ENCODE measurements at places on chromosomes 13 and 19.
A peak's percentile ranks its signal among the peaks of the same experiment; 100 is the strongest.

- H3K36me3 ChIP-seq = no peaks in the 10 kb centered on the region
- no peaks in the 10 kb centered on the region for H3K4me1 ChIP-seq
- no peaks in the 10 kb centered on the region for H3K27me3 ChIP-seq
- no peak for ATAC-seq
- H3K27ac ChIP-seq = no peak overlapping the region
Measured at GRCh38 chr13:52894413-52894812, 46.0 kb upstream of the PCDH8 start.

DNA sequence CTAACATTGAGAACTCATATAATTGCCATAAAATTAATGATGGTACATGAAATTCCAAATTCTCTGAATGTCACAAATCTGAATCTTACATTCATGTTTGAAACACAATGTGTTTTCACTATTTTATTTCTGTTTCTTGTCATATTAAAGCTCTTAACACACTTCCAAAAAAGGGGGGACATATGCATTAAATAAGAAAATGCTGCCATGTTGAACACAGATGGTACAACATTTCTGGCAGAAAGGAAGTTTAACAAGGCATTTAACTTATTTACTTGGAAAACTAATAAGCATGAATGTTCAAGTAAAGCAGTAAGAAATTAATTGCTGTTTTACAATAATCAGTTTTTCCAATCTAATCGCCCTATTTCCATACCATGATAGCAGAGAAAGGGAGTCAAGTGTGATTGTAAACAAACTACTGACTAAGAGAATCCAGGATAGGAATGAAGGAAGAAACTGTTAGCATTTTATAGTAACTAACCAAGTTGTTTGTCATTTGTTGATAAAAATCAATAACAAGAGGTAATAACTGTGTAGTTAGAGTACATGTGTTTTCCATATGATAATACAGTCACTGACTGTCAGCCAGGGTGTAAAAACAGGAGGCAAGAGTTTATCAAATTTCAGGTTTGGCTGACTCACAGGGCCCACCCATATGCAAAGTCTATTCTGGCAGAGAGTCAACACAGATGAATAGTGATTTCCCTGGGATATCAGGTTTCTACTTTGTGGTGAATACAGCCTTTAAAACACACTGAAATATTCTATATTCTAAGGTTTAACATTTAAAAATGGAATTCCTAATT lies 5.7 kb upstream of the FOXO1 start:
- no peaks in the 10 kb centered on the region for H3K4me1 ChIP-seq
- H3K4me3 ChIP-seq = no peak overlapping the region
- no peaks in the 10 kb centered on the region for H3K36me3 ChIP-seq
- no peak for ATAC-seq
- no peaks in the 10 kb centered on the region for H3K27me3 ChIP-seq

DNA sequence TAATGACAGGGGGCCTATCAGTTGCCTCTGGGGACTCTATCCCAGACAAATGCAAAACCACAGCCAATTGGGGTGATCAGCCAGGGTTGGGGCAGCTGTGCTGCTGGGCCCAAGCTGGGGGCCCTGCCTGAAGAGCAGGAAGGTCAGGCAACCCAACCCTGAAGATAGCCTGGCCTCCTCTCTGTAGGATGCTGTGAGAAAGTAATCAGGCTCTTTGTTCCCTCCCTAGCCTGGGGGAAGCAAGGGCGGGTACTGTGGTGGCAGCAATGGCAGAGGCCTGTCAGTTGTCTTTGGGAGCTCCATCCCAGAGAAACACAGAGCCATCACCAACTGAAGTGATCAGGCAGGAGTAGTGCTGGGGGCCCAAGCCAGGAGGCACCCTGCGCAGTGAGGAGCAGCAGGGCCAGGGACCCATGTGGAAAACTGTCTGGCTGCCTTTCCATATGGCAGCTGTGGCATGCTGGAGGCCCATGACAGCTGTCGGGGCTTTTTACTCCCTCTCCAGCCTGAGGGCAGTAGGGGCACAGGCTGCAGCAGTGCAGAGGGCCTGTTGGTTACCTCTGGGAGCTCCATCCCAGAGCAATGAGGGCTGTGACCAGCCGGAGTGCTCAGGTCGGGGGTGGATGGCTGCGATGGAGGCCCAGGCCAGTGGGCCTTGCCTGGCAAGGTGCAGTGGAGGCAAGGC lies 73.6 kb upstream of the ATP12A start:
- no peaks in the 10 kb centered on the region for H3K36me3 ChIP-seq
- ATAC-seq = no peak
- H3K27me3 ChIP-seq = no peaks in the 10 kb centered on the region
- no peak overlapping the region for H3K27ac ChIP-seq

GRCh38 chr19:4088975-4089374 lies 22.3 kb upstream of the ZBTB7A start:
- ATAC-seq = peak; percentile 17
- no peak overlapping the region for H3K27ac ChIP-seq
- peaks cover 5% of the 10 kb centered on the region for H3K4me1 ChIP-seq

DNA sequence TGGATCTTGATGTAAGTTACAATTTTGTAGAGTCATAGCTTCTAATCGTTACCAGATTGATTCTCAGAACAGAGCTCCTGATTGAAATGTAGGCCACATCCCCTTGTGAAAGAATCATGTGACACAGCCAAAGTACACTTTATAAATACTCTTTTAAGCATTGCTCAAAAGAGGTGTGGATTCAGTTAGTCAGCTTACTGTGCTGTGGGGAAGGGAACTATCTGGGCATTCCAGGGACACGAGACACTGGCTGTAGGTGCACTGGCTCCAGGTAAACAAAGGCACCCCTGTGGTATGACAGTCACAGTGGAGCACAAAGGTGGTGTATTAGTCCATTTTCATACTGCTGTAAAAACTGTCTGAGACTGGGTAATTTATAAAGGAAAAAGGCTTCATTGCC lies 222.8 kb downstream of the LIG4 start:
- H3K27ac ChIP-seq = no peak overlapping the region
- ATAC-seq = no peak
- H3K4me1 ChIP-seq = no peaks in the 10 kb centered on the region
- H3K4me3 ChIP-seq = no peak overlapping the region
- H3K27me3 ChIP-seq = no peaks in the 10 kb centered on the region

GRCh38 chr19:1624458-1624857 lies 19.2 kb upstream of the UQCR11 start:
- H3K4me3 ChIP-seq = no peak overlapping the region
- no peaks in the 10 kb centered on the region for H3K4me1 ChIP-seq
- peaks cover 79% of the 10 kb centered on the region for H3K36me3 ChIP-seq
- H3K27me3 ChIP-seq = no peaks in the 10 kb centered on the region
- peak; percentile 59 for ATAC-seq

- H3K4me1 ChIP-seq = no peaks in the 10 kb centered on the region
- H3K4me3 ChIP-seq = no peak overlapping the region
- no peak overlapping the region for H3K27ac ChIP-seq
- peak; percentile 71 for ATAC-seq
Measured at GRCh38 chr13:50713523-50714248, 129.8 kb downstream of the DLEU7 start.

DNA sequence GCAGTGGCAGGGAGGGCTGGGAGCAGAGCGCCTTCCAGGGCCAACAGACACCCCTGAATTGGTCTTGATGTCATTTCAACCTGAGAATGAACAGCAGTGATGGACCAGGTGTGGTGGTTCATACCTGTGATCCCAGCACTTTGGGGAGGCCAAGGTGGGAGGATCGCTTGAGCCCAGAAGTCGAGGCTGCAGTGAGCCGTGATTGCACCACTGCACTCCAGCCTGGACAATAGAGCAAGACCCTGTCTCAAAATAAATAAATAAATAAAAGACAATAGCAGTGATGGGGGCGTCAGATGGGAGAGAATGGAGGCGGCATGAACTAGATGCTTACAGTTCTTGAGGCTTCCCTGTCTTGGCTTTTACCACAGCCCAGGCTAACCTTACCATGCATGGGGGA lies 46.1 kb upstream of the ONECUT3 start:
- H3K4me3 ChIP-seq = no peak overlapping the region
- H3K27me3 ChIP-seq = peaks cover 76% of the 10 kb centered on the region
- H3K4me1 ChIP-seq = no peaks in the 10 kb centered on the region
- H3K36me3 ChIP-seq = no peaks in the 10 kb centered on the region

DNA sequence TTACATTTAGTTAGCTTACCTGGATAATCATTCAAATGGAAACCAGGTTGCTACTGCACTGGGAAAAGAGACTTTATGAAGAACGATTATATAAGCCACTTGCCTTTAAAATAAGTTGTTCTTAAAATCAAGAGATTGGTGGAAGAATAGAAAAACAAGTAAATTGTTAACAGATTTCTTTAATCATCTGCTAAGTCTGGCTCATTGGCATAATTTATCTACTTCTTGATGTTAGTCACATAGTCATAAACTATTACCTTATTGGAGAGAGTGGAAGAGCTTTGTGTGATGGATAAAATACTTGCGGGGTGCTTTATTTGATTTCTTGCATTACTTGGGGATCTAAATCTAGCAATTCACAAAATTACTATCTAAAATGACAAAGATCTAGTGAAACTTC lies 6.8 kb downstream of the LSM14A start:
- no peaks in the 10 kb centered on the region for H3K36me3 ChIP-seq
- H3K4me1 ChIP-seq = peaks cover 48% of the 10 kb centered on the region
- no peak for ATAC-seq
- H3K4me3 ChIP-seq = no peak overlapping the region
- peak overlapping the region; percentile 29 for H3K27ac ChIP-seq

GRCh38 chr19:43318203-43318602 lies 35.3 kb upstream of the CD177 start:
- no peak for ATAC-seq
- no peaks in the 10 kb centered on the region for H3K4me1 ChIP-seq
- peaks cover 13% of the 10 kb centered on the region for H3K27me3 ChIP-seq
- H3K4me3 ChIP-seq = no peak overlapping the region
- H3K36me3 ChIP-seq = no peaks in the 10 kb centered on the region
- no peak overlapping the region for H3K27ac ChIP-seq

DNA sequence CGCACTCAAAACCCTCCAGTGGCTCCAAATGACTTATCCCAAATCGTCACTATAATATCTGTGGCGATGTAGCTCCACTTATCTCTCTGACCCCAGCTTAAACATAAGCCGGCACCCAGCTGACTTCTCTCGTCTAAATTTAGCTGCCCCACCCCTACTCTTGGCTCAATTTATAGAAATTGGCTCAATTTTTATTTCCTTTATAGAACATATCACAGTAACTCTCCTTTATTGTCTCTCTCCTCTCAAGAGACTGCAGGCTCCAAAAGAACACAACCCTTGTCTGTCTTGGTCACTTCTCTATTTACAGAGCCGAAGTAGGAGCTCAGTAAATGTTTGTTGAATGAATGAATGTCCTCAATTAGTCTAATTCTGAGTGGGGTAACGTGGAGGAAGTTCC lies 805 bp downstream of the ZNF784 start:
- no peaks in the 10 kb centered on the region for H3K4me1 ChIP-seq
- peaks cover 24% of the 10 kb centered on the region for H3K36me3 ChIP-seq
- no peak for ATAC-seq
- no peaks in the 10 kb centered on the region for H3K27me3 ChIP-seq
- no peak overlapping the region for H3K4me3 ChIP-seq
- peak overlapping the region; percentile 95 for H3K27ac ChIP-seq

DNA sequence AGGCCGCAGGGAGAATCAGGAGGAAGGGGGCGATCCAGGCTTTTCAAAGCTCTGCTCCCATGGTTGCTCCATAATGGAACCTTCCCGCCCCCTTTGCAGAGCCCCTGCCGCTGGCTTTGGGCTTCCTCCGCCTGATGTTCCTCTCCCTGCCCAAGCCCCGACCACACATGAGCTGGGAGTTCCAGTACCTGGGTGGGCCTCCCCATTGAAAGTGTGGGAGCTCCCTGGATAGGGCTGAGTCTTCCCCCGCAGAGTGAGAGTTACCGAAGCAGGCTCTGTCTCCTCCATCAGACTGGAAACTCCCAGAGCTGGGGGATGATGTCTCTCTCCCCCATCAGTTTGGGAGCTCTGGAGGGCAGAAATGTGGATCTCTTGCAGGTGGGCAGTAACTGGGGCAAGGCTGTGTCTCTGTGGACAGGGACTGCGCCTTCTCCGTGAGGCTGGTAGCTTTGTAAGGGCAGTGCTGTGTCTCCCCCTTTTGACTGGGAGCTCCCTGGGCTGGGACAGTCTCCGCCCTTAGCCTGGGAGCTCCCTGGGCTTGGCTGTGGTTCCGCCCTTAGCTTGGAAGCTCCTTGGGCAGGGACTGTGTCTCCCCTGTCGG lies 722 bp downstream of the DCAF15 start:
- H3K4me1 ChIP-seq = peaks cover 13% of the 10 kb centered on the region
- peak overlapping the region; percentile 92 for H3K27ac ChIP-seq
- H3K4me3 ChIP-seq = peak overlapping the region; percentile 54
- H3K27me3 ChIP-seq = no peaks in the 10 kb centered on the region
- ATAC-seq = no peak
- peaks cover 41% of the 10 kb centered on the region for H3K36me3 ChIP-seq

- H3K27me3 ChIP-seq = no peaks in the 10 kb centered on the region
- H3K4me3 ChIP-seq = no peak overlapping the region
- H3K4me1 ChIP-seq = no peaks in the 10 kb centered on the region
- H3K27ac ChIP-seq = no peak overlapping the region
Measured at GRCh38 chr13:57527114-57527735, 104.3 kb upstream of the PCDH17 start.

- no peak for ATAC-seq
- H3K27me3 ChIP-seq = peaks cover 57% of the 10 kb centered on the region
- H3K36me3 ChIP-seq = no peaks in the 10 kb centered on the region
- no peak overlapping the region for H3K4me3 ChIP-seq
- peaks cover 12% of the 10 kb centered on the region for H3K4me1 ChIP-seq
Measured at GRCh38 chr19:43782689-43783231, 2.0 kb upstream of the KCNN4 start.

GRCh38 chr13:33249066-33249465 lies 36.5 kb downstream of the STARD13 start:
- H3K4me1 ChIP-seq = peaks cover 9% of the 10 kb centered on the region
- no peaks in the 10 kb centered on the region for H3K27me3 ChIP-seq
- no peaks in the 10 kb centered on the region for H3K36me3 ChIP-seq
- no peak overlapping the region for H3K4me3 ChIP-seq
- ATAC-seq = no peak

GRCh38 chr19:1222394-1222793 lies 15.4 kb downstream of the CBARP start:
- no peaks in the 10 kb centered on the region for H3K4me1 ChIP-seq
- peak overlapping the region; percentile 58 for H3K27ac ChIP-seq
- no peaks in the 10 kb centered on the region for H3K27me3 ChIP-seq
- no peak overlapping the region for H3K4me3 ChIP-seq
- H3K36me3 ChIP-seq = peaks cover 78% of the 10 kb centered on the region
- ATAC-seq = no peak

- H3K4me1 ChIP-seq = no peaks in the 10 kb centered on the region
- H3K27me3 ChIP-seq = no peaks in the 10 kb centered on the region
- no peak for ATAC-seq
- no peak overlapping the region for H3K27ac ChIP-seq
Measured at GRCh38 chr13:98133946-98134345, 8.9 kb upstream of the FARP1 start.

Data from gastroesophageal sphincter (tissue), 4 donors.